ENCODE measurements at places on chromosomes 13 and 19. TPM values are rescaled to one million over a fixed set of nuclear protein-coding genes. Genes with fewer than 3 reads are reported as not detected.

The ZNF726 gene
- 11.7 TPM for polyA plus RNA-seq

GRCh38 chr13:113184568-113185440, 23.7 kb downstream of the PCID2 start:
- no peak for DNase-seq

DNA sequence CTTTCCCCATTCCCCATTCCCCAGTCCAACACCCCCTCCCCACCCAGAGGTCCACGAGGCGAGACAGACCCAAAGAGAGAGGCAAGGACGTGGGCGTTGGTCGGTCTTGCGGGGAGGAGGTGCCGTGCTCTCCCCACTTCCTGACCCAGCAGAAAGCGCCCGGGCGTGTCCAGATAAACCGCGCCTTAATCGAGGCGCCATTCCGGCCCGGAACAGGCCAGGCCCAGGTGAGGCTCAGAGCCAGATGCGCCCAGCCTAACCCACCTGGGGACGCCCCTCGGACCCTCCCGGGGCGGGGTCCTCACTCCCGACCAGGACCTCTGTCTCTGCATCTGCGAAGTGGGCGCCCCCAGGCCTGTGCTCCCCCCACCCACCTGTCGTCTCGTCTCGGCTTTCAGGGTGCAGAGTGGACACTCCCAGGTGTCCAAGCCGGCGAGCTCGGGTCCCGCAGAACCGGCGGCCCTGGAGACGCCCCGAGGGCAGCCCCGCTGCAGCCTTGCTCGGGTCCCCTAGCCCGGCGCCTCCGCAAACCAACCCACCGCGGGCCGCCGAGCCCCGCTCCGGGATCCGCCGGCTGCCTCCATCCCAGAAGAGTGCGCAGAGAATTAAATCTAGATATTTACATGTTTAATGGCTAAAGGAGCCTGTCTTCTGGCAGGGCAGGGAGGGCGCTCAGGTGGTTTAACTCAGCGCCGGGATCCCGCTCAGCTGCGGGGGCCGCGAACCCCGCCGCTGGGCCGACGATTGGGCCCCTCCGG, 5.0 kb upstream of the ONECUT3 start:
- DNase-seq: no peak

- no peak for DNase-seq
Observed at GRCh38 chr19:13120031-13120430, 2.0 kb downstream of the NACC1 start.

- no peak for DNase-seq
Observed at GRCh38 chr19:30087381-30088138, 145.5 kb downstream of the URI1 start.

GRCh38 chr19:40616178-40616577, 15.0 kb downstream of the LTBP4 start:
- DNase-seq: no peak

DNA sequence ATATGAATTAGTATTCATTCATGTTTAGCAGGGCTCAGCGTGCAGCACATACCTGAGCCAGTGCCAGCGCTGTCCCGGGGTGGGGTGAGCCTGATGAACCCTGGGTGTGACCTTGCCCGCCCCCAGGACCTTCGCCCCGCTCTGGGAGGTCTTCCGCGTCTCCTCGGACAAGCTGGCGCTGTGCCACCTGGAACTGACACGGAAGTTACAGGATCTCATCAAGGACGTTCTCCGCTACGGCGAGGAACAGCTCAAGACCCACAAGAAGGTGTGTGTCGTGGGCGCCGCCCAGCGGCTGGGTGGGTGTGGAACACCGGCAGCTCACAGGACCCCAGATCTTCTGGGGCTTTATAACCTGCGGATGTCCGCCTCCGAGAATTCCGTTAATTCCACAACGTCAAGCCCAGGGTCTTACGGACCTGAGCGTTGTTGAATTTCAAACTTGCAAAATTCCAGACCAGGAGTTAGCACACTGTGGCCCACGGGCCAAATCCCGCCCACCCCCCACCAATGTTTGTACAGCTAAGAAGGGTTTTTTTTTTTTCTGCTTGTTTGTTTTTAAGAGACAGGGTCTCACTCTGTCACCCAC, 15.4 kb downstream of the FCHO1 start:
- no peak for DNase-seq

The ZIK1 gene
- polyA plus RNA-seq: 19.3 TPM

The ZNF493 gene
- 21.7 TPM for polyA plus RNA-seq

- no peak for DNase-seq
Observed at GRCh38 chr19:35929876-35930275, 6.3 kb upstream of the LRFN3 start.

DNA sequence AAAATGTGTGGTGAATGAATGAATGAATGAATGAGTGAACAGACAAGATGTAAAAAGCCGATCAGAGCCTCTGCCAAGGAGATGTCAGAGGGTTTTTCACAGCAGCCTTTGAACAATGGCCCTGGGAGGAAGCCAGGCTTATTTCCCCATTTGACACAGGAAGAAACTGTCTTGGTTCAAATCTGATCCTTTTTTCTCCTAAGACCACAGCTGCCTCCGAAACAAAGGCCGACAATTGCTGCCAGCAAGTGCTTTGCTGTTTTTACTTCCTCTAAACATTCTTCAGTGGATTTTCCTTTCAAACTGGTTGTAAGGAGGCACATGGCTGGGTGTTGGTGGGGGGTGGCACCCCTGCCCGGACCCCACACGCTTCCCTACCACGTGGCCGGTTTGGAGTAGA, 44.2 kb upstream of the HOMER3 start:
- DNase-seq: no peak

GRCh38 chr19:50190439-50190891, 13.0 kb upstream of the MYH14 start:
- DNase-seq: no peak

GRCh38 chr19:10915130-10916091, 13.0 kb downstream of the YIPF2 start:
- no peak for DNase-seq

DNA sequence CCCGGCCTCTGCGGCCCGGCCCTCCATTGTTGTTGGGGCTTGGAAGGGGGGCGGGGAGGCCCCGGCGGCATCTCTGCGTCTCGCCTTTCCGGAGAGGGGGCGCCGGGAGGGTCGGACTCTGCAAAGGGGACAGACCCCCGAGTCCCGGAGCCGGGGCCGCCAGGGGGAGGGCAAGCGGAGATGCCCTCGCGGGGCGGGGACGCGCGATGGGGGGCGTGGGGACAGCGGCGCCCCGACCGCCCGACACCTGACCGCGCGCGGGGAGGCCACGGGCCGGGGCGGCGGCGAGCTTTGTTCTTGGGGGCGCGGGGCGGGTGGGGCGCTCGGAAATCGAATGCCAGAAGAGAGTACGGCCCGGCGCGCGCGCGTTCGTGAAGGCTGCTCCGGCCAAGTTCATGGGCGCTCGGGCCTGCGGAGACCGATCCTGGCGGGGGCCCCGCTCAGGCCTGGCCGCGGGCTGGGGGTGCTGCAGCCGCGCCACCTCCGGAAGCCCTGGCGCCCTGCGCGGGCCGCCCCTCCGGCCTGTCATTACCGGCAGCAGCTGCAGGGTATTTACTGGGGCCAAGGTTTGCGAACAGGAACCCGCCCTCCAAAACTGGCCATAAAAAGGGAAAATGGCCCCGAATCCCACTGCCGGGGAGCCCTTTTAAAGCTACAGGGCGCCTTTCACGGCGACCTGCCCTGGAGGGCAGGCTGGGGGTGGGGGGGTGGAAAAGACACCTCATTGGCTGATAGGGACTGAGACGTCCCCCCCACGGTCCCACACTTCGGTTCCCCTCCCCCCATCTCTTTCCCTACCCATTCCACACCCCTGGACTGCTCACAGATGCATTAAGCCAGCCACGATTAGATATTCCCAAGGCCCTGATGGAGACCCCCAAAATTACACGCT, 11.1 kb upstream of the NANOS3 start:
- no peak for DNase-seq

DNA sequence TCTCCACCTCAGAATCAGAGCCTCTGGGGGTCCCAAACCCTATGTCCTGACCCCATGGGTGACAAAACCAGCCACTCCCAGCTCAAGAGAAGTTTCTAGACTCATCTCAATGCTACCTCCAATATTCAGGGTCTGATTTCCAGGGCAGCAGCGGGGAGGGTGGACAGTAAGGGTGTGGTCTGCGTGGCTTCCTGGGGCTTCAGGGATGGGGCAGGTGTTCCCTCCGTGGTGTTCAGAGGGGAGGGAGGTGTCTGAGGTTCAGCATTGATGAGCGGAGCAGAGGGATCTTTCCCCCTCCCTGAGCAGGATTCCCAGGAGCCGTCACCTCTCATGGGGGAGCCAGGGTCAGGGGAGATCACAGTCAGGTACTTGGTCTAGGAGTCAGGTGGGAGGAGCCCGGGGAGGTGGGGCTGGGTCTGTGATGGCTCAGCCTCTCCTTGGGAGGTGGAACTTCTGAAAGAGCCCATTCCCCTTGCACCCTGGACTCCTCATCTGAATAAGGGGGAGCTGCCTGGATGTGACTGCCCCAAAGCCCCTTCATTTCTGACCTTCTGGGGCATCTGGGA, 2.9 kb downstream of the LILRA2 start:
- no peak for DNase-seq

Data from left renal pelvis (tissue), 4 donors.